ENCODE measurements at places on chromosomes 5 and 9. TPM values are rescaled to one million over a fixed set of nuclear protein-coding genes. Genes with fewer than 3 reads are reported as not detected.

ANKRD33B gene
- 0.61 TPM for total RNA-seq

- no peak for DNase-seq
Measured at GRCh38 chr9:5364294-5365024, 24.8 kb upstream of the RLN1 start.

- no peak for DNase-seq
Measured at GRCh38 chr5:65805089-65805488, 83.1 kb downstream of the NLN start.

PIP5K1B gene
- total RNA-seq: 83.1 TPM

PLPPR1 gene
- 0.46 TPM for total RNA-seq

DNA sequence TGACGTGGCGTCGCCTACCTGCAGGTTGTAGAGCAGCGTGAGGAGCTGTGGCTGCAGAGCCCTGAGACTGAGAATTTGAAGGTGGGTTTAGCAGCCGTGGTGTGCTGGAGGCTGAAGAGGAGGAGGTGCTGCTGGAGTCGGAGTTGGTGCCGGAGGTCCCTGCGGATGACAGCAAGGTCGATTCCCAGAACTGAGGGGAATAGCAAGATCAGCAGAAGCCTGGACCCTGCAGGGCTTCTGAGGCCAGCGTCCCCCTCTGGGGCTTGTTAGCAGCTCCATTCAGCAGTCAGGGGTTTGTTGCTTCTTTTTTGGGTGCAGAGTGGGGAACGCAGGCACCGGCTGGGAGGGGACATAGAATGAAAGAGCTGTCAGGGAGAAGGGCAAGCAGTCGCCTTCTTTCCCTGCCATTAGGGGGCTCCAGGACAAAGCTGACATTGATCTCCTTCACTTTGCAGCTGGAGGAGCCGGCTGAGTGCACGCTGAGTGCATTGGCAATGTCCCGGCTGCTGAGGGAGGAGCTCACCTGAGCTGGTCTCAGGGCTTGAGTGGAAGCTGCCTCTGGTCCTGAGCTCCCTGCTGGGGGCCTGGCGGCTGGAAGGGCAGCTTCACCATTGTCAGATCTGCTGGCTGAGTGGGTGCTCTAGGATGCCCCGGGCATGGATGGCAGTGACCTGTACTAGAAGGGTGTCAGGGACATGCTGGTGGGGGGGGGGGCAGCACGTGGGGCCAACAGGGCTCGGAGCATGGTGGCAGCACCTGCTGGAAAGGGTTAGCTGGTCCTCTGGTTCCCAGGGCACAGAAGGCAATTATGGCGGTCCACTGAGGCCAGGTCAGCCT, 20.8 kb downstream of the OBP2B start:
- DNase-seq: no peak

WDR5 gene
- 20.7 TPM for total RNA-seq

- no peak for DNase-seq
Measured at GRCh38 chr5:131288328-131288727, 24.5 kb downstream of the CDC42SE2 start.

DNA sequence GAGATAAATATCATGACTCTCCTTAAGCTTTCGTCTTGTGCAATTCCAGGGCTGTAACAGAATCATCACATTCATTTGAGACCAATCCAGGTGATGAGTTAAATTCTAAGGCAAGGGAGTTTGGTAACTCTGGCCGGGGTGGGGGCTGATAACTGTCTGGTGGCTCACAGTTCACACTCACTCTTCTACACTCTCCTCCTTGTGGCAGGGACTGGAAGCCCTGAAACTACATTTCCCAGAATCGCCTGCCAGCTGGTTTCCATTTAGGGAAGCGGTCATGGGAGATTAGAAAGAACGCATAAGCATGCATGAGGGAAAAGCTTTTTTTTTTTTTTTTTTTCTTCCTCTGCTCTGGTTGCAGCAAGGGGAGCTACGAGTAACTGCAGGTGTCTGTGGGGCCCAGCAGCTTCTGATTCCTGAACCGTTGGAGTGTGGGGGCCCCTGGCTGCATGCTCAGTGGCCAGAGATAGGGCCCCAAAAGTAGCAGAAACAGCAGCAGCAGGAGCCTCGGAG, 154.8 kb upstream of the TBC1D2 start:
- no peak for DNase-seq

PCDHGA10 gene
- total RNA-seq: 2.8 TPM

All from left colon (tissue), 2 donors.